ENCODE measurements at places on chromosomes 13 and 19.

GRCh38 chr19:48135411-48135810 lies 24.8 kb upstream of the PLA2G4C start:
- DNase-seq, result no peak

DNA sequence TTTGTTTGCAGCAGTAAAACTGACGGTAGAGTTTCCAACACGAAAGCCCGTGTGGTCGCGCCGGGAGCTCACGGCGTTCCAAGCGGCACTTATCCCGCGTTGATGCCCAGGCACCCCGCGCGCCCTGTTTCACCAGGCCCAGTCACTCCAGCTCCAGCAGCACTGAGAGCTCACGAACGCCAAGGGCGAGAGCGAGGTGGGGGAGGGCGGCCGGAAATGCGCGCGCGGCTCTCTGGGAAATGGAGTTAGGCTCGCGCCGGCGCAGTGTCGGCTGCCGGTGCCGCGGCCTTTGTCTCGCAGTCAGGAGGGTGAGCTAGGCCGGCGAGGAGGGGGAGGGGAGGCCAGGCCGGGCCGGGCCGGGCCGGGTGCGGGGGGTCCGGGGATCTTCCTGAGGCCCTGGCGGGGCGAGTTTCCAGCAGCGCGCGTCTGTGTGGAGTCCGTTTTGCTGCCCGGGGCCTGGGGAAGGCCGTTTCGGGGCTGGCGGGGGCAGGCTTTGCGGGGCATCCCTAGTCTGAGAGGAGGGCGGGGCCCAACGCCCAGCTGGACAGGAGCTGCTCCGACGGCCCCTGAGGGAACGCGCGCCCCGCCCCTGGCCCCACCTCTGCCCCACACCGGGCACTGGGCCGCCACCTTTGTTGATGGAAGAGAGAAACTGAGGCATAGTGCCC lies at the start of gene ZNF135:
Gene ZNF135 (plus strand): TSS at position 280 of the 668 bp plus-strand sequence. CDS start 721 bp downstream, outside the sequence.
- DNase-seq, result peak; percentile 59

- DNase-seq, result no peak
These were observed 60.9 kb downstream of the PEX11G start for GRCh38 chr19:7427944-7428343.

GRCh38 chr13:95083758-95084157 lies 217.5 kb downstream of the ABCC4 start:
- no peak for DNase-seq

- no peak for DNase-seq
These were observed 58.3 kb downstream of the RAP2A start for GRCh38 chr13:97492257-97492656.

DNA sequence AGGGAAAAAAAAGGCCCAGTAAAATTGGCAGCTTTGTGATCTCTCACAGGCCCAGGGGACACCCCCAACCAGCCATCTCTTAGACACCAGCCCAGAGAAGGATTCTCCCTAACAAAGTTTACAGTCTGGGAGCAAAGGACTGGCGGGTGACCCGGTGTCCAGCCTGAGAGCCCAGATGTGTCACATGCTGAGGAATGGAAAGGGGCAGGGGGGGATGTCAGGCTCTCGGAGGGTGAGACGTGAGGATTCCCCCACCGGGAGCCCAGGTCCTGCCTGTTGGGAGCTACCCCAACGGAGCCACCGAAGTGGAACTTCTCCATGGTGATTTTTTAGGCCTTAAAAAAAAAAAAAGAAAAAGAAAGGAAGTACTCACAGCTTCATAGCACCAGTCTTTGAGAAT lies 4.8 kb upstream of the CTXN1 start:
- DNase-seq, result no peak

DNA sequence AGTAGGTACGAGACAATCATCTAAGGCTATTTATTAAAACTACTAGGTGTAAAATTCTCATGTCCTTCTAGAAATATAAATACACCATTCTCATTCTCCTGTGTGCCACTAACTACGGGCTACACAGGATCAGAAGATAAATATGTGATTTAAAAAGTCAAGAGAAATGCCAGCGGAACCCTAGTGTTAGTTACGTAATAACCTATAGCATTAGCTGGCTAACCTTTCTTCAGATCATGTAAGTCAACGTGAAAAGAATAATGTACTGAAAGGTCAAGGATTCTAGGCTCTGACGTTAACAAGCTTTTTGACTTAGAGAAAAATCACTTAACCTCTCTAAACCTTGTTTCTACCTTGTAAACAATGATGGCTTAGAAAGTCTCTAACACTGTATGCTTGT lies 121.8 kb downstream of the RGCC start:
- DNase-seq, result no peak

GRCh38 chr13:34256236-34256635 lies 438.3 kb downstream of the RFC3 start:
- DNase-seq, result no peak
